Amniotic stem cell (primary cell): ENCODE measurements at places on chromosomes 2 and 18.

GRCh38 chr2:45743531-45744396, 92.3 kb downstream of the PRKCE start:
- DNase-seq = no peak

- DNase-seq = no peak
Observed at GRCh38 chr2:134401789-134402188, 147.9 kb downstream of the MGAT5 start.

GRCh38 chr2:29562319-29562718, 359.1 kb downstream of the ALK start:
- no peak for DNase-seq

GRCh38 chr2:19846030-19846429, 55.8 kb downstream of the TTC32 start:
- no peak for DNase-seq

DNA sequence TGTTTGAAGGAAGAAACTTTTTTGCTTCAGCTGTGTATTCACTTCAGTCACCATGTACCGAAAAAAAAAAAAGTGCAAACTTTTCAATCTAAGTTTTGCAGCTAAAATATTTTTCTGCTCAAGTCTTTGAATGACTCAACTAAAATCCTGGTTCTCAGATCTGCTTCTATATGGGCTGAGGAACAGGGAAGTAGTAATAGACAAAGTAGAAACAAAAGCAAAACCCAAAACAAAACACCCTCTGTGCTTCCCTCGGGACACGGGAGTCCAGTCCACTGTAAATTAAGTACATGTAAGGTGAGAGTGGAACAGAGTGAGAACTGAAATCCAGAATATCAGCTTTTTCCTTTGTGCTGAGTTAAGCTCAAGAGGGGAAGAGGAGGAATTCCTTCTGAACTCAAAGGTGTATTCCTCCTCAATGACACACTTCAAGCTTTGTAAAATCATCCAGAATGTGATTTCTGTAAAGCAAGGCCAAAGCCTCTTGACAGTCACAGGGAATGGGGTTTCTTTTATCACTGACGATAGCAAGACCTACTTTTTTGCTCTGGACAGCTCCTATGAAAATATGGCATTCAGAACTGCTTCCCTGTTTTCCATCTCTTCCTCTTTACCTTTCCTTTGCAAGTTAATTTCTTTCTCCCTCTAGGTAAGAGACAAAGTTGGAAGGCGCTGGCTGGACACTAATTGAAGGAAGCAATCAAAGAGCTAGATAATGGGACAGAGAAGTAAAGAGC, 433.5 kb upstream of the MMADHC start:
- DNase-seq = no peak

- DNase-seq = no peak
Observed at GRCh38 chr2:99512181-99512591, 22.4 kb upstream of the REV1 start.

GRCh38 chr2:75174519-75174918, 24.8 kb downstream of the TACR1 start:
- no peak for DNase-seq

DNA sequence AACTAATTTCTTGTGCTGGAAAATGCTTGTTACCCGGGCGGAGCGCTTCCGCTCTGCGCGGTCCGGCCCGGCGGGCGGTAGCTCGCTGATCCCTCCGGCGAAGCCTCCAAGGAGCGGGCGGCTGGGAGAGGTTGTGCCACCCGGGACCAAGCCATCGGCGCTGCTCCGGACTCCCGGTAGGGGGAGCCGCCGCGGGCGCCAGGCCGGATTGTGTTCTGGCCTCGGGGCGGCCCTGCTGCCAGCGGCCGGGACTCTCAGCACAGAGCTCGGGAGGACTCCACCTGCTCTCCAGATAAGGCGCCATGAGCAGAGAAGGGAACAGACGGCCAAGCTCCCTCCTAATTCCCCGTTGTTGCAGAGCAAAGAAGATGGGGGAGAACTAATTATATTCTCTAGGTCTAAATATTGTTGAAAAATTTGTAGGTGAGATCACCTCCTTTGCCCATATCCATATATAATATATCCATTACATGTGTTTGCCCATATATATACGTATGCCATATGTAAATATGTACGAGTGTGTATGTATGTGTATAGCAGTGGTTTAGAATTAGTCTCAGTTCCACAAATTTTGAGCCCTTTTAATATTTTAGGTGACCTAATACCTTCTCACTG, 13.8 kb upstream of the SATB2 start:
- peak; percentile 52 for DNase-seq

DNA sequence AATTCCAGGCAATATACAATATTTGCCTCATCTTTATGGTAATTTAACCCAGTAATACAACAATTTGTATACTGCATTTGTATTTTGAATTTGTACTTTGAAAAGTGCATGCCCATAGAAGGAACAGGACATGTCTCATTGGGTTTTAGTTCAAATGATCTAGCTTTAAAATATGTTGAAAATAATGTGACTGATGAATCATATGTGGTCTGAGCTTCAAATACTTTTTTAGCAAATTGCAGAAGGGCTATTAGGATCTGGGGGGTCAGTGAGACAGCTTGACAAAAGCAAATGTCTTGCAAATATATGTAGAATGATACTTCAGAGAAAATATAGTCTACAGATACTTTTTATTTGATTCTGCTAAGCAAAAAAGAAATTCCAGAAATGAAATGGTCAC, 248.9 kb downstream of the DCC start:
- DNase-seq = peak; percentile 11

DNA sequence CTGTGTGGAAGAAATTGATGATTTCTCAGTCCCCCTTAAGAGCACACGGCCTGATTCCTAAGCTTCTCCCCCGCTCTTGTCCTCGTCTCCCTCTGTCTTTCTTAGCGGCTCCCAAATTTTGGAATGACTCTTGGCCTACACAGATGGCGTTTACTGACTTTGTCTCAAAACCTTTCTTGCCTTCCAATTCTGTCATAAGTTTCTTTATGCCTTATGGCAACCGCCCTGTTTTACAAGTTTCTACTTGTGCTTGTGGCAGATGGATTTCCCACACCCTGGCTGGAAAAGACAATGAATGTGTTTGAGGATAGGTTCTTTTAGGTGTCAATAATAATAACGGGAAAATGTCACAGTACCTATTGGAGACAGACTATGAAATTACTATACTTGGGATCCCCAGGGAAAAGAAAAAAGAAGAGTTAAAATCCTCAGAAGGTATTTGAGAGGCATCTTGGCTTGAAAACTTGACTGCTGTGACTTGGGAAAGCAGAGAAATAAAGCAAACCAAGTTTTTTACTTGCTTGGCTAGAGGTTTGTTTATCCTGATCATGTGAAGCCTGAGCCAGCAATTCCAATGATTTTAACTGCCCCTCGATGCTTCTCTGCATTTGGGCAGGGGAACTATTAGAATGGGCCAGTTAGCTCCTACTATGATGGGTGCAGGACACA, 276.4 kb downstream of the HRH4 start:
- no peak for DNase-seq

GRCh38 chr2:238484522-238485452, 58.1 kb downstream of the ASB1 start:
- no peak for DNase-seq

GRCh38 chr2:84556190-84556589, 39.9 kb downstream of the DNAH6 start:
- no peak for DNase-seq

- no peak for DNase-seq
Observed at GRCh38 chr2:232838406-232838874, 31.6 kb upstream of the SNORC start.

DNA sequence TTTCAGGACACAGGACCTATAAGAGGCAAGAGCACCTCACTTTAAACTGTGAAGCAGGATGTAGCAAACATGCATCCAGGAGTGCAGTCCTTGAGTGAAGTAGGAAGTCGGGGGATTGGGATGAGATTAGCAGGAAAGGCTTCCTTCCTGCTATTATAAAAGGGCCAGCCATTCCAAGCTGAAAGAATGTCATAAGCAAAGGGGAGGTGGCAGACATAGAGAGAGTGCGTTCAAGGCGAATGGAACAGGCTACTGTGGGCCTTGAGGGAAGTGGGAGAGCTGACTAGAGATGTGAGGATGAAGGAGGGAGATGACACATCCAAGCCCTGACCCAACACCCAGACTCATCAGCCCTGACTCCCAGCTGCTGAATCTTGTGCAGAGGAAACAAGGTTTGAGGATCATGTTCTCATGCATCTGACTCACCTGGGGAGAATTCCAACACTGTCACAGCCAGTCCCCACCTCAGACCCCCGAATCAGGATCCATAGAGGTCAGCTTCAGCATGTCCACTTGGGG, 63.9 kb downstream of the GYPC start:
- no peak for DNase-seq

DNA sequence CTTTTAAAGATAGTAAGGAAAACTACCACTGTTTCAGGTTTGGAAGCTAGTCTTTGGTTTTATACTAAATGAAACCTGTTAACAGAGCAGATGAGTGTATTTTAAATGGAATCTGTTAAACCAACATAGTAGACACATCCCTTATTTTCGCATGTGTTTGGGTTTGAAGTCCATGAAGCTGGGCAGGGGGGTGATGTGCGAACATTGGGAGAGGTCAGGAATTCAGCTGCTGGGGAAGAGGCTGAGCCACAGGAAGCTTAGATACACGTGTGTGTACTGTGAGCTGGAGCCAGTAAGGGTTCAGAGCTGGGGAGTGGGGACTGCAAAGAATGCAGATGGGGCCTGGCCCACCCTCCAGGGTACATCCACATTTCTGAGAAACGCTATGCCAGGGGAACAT, 176.9 kb downstream of the VAPA start:
- DNase-seq = no peak

DNA sequence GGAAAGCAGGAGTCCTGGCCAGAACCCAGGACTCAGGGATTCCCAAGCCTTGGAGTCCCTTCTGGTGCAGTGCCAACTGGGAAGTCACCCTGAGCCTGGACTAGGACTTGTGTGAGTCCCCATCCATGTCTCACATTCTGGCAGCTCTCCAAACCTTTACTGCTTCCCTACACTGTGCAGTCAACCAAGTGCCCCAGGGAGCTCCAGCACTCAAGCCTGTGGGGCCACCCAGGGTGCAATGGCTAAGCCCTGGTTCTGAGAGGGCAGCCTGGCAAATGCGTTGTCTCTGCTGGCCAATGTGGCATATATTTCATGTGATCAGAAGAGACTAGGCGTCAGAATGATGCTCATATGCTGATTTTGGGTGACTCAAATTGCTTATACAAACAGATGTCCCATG, 223.4 kb downstream of the SP3 start:
- DNase-seq = no peak

DNA sequence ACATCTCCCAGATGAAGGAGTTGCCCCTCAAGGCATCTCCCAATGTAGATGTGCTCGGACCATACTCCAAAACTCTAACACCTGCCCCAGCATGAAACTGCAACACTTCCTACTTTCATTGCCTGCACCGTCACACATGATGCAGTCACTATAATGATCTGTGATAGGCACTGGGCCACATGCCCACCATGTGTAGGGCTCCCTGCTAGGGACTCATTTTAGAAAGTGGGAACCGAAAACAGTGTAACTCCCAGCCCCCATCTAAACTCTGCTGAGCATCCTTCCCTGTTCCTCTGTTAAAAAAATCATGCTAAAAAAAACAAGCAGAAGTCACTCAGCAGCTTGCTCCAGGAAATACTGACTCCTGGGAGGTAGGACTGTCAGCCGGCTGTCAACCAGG, 496.1 kb upstream of the RAB6C start:
- no peak for DNase-seq

DNA sequence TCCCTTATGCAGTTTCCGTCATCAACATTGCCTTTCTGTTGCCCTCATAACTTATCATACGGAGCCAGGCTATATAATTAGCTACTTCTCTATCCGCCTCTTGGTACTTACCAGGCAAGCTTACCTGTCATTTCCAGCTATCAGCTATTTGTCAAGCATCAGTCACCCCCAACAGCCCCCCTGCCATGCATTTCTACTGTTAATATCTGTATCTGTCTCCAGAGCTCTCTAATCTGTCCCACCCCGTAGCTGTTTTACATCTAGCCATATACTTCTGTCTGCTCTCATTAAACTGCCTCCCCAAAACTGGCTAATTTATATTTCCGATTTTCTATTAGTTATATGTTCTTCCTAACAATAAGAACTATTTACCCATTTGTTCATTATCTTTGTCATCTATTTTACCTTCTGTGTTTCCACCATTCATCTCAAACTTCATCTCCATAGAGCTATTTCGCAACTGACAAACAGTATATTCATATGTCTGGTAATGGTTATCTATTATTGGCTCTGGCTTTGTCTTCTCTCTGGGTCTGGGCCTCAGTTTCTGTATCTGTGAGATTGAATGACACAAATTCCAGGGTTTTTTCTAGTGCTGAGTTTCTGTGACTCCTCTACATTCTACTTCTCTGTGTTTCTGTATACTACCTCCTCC, 9.6 kb downstream of the EMX1 start:
- no peak for DNase-seq

DNA sequence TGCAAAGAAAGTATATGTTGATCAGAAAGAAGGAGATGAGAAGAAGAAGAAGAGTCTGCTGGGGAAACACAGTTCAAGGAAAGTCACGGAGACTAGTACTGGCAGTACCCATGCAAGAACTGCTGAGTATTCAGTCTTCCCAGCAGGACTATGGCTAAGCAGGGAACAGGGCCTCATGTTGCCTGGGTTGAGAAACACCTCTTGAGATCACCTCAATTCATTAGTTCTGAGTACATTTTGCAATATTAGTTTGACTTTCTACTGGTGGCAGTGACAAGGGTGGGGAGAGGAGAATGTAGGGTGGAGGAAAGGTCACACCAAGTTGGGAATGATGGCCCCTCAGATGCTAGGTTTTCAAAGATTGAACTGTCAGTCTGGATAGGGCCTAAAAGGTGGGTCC, 50.5 kb downstream of the MRPL33 start:
- DNase-seq = no peak

DNA sequence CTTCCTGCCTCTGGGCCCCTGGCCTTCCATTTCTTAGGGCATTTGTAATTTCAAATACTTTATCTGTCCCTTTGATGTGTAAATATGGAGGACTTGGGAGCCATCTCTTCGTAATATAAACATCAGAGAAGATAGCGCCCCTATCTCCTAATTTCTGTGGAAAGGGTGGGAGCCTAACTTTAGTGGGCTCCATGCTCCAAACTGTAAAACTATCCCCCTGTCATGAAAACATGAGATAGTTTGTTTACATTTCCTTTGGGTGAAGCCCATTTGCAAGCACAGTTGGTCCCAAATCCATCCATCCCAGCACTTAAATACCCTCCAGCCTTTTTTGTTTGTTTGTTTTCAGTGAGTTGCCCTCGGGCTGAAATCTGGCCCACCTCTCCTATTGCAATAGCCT, 782.6 kb upstream of the FSHR start:
- DNase-seq = no peak

DNA sequence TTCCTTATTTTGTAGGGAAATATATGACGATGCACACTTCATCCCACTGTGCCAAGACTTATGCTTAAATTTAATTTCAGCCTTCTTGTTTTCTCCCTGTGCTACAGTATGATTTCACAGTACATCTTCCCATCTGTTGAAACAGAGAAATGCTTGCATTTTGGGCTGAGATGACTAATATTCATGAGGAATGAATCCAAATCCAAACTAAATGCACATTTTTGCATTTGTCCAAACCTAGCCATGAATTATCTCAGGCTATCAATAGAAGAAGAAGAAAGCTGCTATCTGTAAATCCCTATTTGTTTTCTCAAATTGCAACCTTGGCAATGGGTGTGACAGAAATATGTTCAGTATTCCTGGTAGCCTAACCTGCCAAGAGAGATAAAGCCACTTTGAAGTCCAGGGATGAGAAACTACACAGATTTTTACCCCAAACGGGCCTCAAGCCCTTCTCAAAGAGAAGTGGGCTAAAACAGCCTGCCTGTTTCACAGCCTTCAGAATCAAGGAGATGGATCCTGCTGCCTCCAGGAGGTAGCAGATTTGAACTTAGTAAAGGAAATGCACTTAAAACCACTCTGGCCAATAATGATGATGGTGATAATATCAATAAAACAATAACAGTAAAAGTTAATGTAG, 306.9 kb upstream of the NT5C1B start:
- DNase-seq = no peak
